ENCODE measurements at places on chromosomes 6 and 20.

- peak; percentile 56 for DNase-seq
These were observed 656 bp downstream of the RTEL1 start for GRCh38 chr20:63658749-63659187.

DNA sequence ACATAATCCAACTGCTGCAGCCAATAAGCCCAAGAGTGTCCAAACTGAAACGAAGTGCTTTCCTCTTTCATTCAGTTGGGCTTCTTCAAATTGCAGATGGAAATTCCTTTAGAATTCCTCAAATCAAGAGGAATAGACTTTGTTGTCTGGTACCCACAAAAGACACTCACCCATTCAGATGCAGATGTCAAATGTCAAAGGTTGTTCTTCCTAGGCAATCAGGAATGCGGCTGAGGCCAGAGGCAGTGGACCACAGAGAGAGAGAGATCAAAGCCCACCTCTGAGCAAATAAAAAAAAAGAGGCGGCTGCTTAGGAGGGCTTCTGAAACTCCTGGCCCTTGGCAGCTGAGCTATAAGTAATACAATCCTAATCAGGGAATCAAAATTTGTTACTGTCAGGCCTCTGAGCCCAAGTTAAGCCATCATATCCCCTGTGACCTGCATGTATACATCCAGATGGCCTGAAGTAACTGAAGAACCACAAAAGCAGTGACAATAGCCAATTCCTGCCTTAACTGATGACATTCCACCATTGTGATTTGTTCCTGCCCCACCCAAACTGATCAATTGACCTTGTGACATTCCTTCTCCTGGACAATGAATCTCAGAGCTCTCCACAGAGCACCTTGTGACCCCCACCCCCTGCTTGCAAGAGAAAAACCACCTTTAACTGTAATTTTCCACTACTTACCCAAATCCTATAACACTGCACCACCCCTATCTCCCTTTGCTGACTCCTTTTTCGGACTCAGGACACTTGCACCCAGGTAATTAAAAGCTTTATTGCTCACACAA, 303.0 kb upstream of the GJE1 start:
- DNase-seq: no peak

- no peak for DNase-seq
These were observed 6.1 kb upstream of the TBX18 start for GRCh38 chr6:84770521-84770920.

DNA sequence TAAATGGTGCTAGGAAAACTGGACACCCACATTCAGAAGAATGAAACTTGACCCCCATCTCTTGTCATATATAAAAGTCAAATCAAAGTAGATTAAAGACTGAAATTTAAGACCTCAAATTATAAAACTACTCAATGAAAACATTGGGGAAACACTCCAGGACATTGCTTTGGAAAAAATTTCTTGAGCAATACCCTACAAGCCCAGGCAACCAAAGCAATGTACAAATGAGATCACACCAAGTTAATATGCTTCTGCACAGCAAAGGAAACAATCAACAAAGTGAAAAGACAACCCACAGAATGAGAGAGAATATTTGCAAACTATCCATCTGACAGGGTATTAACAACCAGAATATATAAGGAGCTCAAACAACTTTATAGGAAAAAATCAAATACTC, 407.9 kb upstream of the BTBD3 start:
- DNase-seq: no peak

Data from fibroblast of pulmonary artery (primary cell).